ENCODE measurements at places on chromosomes 12 and 14.

- DNase-seq: no peak
Measured at GRCh38 chr12:124525455-124525854, 42.0 kb downstream of the NCOR2 start.

- no peak for DNase-seq
Measured at GRCh38 chr14:94051779-94052178, 25.6 kb downstream of the OTUB2 start.

DNA sequence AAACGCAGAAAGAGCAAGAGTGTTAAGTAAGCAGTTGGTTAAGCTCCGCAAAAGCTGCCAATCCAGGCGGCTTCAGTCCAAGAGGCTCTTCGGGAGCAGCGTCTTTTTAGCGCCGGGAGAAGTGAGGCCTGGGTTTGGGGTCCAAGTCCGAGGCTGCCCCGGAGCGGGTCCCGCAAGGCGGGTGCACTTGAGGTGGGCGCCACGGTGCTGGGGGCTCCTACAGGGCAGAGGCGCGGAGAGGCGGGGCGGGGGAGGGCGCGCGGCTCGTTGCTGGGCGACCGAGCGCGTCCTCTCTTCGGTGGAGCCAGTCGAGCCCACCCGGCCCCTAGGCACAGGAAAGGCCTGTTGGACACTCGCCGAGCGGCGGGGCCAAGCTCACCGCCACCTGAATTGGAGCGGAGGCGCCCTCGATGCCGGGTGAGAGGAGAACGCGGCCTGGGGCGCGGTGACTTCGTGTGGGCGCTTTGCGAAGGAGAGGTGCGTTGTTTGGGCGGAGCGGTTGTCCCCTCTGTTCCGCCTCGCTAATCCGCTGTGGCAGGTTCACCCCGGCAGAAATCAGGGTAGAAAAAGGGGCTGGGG, 15.6 kb downstream of the TTC6 start:
- no peak for DNase-seq

DNA sequence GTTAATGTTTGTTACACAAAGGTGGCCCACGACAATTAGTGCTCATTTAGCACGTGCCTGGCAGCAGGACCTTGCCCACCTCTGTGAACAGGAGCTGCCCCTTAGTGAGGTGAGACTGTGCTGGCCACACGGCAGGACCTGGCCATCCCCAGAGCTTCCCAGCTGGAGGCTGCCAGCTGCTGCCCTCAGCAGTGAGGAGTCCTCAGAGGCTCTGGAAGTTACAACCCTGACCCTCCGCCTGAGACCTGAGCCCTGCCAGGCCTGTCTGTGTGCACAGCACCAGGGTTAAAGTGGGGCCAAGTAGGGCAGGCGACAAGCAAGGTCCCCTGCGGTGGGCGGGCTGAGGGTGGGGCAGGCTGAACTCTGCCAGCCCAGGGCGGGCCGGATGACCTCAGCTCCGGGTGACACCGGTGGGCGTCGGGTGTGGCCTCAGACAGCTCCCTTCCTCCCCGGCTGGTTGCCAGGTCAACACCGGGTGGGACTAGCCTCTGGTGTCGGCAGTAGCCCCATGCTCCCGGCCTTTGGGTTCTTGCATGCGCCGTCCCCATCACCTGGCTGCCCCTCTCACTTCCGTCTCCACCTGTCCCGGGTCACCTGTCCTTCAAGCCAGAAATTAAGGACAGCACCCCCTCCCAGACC, 9.2 kb upstream of the LBHD2 start:
- DNase-seq: peak; percentile 29

GRCh38 chr14:67800743-67801142, 15.6 kb downstream of the ZFYVE26 start:
- DNase-seq: no peak

- no peak for DNase-seq
Measured at GRCh38 chr14:106840991-106841390, 1314.6 kb downstream of the TMEM121 start.

DNA sequence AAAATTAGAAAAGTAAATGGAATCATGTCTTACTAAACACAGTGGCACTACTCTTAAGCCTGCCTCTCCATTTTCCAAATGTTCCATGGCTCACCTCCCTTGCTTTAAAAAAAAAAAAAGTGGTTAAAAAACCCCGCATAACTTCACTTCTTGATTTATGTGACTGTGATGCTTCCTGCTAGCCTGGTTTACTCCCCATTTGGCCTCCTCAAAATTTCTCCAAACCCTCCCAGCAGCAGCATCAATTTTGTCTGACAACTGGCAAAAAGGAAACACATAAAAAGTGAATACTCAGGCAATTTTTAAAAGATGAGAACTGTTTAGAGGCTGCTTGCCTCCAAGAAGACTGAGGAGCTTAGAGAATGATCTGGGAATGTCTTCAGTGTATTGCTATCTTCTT, 17.8 kb upstream of the EGLN3 start:
- DNase-seq: no peak

DNA sequence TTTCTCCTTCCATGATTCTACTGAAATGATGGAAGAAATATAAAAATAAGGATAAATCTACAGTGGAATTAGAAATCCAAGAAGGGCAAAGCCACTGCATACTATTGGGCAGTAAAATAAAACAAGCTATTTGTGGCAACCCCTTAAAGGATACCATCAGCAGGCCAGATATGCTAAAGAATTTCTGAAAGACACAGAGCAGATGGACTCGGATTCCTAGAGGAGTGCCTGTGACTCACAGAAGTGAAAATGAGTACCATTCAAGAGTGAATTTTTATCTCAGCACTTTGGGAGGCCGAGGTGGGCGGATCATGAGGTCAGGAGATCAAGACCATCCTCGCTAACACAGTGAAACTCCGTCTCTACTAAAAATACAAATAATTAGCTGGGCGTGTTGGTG, 318.1 kb downstream of the LRIG3 start:
- no peak for DNase-seq

DNA sequence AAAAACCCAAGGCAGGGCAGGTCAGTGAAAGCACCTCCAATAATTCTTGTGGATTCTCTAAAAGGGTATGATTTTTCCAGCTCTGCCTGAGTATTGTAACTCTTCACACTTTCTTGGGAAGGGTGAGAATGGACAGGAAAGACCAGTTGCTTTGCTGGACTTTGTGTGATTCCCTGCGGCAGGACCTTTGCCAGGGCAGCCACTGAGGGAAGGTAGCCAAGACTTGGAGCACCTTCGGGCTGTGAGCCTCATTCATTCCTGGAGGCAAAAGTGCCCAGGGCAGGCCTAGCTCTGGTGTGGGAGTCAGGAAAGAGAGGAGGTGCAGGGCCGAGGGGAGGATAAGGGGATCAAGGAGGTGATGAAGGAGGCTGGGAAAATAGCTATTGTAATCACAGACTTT, 80.2 kb downstream of the VCPKMT start:
- no peak for DNase-seq

- DNase-seq: no peak
Measured at GRCh38 chr14:53807542-53807941, 149.1 kb downstream of the BMP4 start.

- no peak for DNase-seq
Measured at GRCh38 chr12:82660541-82661325, 26.0 kb upstream of the TMTC2 start.

GRCh38 chr12:116053479-116054200, 223.9 kb downstream of the MED13L start:
- DNase-seq: no peak

DNA sequence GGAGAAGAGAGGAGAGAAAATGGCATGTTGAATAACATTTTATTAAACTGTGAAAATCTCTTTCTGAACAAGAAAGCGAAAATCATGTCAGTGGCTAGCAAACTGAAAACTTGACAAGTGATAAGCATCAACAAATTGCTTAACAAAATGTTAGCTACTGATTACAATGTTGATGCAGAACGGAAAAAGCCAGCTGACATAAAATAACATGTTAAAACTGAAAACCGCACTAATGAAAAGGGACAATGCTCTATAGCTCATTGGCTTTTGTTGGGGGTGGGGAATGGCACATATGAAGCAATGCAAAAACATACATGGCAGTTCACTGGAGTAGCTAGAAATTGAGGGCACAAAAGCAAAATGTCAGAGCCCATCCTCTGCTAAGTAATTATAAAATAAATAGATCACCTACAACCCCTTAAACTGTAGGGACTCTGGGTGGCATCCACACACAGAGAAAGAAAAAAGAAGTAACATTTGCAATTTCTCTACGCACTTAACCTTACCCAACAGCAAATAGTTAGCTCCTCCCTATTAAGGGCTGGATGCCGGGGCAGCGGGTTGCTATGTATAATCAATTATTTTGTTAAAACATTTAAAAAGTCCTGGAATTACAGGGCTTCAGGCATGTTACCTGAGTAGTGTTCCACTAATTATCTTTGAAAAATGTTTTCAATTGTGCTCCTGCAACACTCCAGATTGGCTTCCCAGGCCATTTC, 129.2 kb upstream of the USP15 start:
- no peak for DNase-seq

Measured in activated naive CD4-positive, alpha-beta T cell treated with Interleukin-2 at 50 U/mL for 16 hours (primary cell).